ENCODE measurements at places on chromosomes 5 and 9. TPM values are rescaled to one million over a fixed set of nuclear protein-coding genes. Genes with fewer than 3 reads are reported as not detected.

GRCh38 chr5:149724130-149724840 lies 5.8 kb upstream of the PPARGC1B start:
- DNase-seq = peak; percentile 43

Gene HAPLN1
- not detected for polyA plus RNA-seq

GRCh38 chr5:15577831-15578230 lies 77.9 kb downstream of the FBXL7 start:
- no peak for DNase-seq

DNA sequence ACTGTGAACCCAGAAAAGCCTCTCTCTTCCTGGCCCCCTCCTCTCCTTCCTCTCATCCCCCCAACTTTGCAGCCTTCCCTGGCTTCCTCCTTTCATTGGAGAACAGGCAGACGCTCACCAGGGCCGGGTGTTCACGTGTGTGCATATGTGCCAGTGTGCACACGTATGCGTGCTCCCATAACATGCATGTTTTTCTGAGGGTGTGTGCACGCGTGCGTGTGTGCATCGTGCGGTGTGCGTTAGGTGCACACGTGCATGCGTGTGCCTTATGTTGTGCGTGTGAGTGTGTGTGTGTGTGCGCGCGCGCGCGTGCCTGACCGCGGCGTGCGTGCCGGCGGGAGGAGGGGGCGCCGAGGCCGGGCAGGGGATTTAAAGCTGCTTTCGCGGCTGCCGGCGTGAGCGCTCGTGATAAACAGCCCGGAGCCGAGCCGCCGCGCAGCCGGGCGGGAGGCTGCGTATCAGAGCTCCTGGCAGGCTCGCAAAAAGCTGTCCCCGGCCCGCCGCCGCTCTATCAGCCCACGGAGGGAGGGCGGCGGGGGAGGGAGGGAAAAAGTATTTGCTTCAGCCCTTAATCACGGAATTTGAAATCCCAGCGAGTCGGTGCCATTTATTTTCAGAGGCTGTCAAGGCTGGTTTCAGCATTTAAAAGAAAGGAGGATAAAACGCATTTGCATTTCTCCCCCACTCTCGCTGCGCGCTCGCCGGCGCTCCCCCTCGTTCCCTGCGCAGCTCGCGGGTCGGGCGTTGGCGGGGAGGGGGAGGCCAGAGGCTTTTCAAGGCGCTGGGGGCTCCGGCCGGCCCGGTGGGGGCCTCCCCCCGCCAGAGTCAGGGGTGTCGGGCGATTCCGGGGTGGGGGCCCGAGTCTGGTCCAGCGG lies 183.9 kb downstream of the C9orf50 start:
- no peak for DNase-seq

Gene SHISAL2B
- polyA plus RNA-seq = not detected

DNA sequence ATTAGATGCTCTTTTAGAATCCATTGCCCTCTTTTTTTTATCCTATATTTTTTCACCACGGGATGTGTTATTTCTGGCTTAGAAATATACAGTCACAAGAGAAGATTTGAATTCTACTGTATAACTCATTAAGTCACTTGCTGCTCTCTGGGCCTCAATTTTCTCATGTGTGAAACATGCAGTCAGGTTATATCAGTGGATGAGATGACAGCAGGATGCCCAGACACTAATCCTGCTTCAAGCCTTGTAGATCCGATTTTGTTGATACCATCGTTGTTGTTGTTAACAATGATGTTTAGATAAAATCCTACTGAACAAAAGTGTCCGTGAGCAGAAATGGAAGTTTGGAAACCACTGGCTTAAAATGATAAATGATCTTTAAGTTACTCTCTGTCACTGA lies 421.9 kb upstream of the DMAC1 start:
- DNase-seq = no peak

DNA sequence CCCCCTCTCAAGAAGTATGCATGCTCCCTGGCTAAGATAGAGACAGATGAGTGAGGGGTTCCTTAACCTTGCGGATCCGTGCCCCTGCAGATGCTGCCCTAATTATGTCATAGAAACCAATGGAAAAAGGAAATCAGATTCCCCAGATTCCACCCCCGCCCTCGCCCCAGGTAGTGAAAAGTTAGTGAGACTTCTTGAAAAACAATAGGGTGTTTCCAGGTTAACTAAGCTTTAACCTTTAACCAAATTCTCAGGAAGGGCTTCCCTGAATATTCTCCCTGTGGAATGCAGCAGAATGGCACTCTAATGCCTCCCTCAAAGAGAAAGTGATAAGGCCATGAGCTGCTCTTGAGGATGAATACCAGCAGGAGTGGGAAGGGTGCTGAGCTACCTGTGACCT lies 116.0 kb upstream of the RANBP3L start:
- no peak for DNase-seq

DNA sequence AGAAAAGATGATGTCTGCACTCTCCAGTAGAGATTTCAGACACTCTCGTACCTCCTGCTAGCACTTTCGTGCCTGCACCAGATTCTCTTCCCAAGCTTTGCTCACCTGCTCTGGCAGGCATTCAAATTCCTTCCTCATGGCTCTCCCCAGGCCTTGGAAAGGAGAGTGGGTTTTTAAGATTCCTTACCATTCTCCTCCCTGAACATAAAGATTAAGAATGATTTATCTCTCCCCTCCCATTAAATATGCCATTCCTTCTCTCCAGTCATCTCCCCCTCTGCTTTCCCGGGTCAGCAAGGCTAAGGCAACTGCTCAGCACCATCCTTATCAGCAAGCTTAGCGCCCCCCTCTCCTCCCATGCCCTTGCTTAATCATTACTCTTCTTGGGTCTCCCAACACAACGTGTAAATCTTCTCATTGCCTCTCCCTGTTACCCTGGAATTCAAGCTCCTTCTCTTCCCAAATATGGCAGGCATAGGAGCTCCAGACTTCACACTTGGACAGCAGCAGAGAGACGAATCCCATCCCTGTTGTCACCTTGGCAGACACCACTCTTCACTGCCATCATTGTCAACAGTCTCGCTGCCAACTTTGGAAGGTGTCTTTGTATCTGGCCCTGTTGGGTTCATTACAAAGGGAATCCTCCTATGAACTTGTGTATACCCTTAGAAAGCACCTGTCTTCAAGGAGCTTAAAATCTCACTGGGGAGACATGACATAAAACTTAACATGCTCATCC lies 332.9 kb downstream of the SLIT3 start:
- DNase-seq = no peak

DNA sequence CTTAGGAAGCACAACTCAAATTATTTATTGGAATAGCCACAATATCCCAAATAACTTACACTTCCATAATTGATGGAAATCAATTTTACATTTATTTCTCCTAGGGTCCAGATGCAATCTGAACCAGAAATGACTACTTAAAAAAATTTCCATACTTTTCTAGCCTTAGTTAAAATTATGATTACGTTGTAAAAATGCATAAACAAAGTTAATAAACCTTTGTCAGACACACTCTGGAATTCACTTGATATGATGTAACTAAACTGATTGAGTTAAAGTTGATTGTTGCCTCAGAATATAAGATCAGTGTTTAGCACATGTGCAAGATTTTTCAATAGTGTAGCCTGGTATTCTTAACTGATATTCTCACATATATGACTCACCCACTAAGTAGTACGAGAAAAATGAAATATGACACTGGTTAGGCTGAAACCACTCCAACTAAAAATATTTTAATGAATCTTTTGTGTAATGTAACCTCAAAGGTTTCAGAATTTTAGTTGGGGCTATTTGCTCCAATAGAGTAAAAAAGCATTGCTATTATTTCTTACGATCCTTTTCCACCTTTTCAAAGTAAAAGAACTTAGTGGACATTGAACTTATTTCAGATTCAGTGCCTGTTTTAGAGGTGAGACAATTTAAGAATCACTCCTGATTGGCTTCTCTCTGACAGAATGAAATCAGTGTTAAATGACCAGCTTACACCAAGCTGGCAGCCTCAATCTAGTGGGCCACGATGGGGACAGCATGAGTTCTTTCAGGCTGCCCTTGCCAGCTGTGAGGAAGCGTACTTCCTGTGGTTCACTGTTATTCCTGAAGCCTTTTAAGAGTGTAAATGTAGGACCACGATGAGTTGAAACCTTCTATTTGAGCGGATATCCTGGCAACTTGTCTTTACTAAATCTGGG lies 277.2 kb upstream of the CDH9 start:
- no peak for DNase-seq

Measured in GM12878 (cell line).